RPMI7951 (cell line): ENCODE measurements at places on chromosomes 5 and 9.

DNA sequence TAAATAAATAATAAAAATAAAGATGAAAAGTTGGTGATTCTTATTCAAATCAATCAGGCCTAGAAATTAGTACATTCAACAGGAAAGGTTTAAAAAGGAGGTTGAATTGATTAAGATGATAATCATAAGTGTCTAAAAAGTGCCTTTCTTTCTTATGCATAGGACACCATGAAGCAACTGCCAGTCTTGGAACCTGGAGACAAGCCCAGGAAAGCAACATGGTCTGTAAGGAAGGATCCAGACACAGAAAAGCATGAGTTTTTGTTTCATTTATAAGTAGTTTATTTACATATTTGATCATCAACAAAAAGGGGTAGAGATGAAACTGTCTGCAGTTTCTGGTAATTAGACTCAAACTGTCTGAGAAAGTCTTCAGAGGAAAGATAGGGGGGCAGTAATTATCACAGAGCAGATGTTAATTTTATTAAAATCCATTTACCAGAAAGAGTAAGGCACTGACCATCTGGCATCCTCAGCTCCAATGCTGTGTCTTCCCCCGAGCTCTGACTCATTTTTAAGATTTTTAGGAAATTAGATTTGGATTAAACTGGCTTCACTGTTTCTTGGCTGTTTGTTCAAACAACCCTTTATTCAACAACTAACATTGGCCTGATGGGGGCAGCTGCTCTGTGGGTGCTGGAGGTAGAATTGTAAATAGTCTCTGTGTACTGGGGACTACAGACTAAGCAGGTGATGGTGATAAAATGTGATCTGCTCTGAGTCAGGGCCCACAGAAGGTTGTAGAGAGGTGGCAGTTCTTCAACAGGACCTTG is 2.7 kb downstream of the RABEPK start:
- DNase-seq: no peak

GRCh38 chr5:34511063-34511462 is 145.1 kb upstream of the RAI14 start:
- no peak for DNase-seq

GRCh38 chr9:38338342-38339018 is 54.0 kb upstream of the ALDH1B1 start:
- DNase-seq: no peak

GRCh38 chr9:134025606-134026541 is 593 bp downstream of the BRD3OS start:
- peak; percentile 36 for DNase-seq

- DNase-seq: no peak
Observed at GRCh38 chr5:123028222-123028621, 8.3 kb downstream of the PPIC start.

DNA sequence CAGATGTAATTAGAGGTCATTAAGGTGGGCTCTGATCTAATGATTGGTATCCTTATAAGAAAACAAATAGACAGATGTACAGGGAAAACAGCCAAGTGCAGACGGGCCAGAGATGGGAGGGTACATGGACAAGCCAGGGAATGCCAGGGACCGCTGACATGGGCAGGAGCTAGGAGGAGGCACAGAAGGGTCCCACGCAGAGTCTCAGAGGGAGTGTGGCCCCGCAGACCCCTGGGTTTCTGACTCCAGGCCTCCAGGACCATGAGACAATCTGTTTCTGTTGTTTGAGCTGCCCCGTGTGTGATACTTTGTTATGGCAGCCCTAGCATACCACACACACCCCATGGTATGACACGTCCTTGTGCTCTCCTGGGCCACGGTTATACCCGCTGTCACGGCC is 29.1 kb downstream of the GADD45G start:
- no peak for DNase-seq

DNA sequence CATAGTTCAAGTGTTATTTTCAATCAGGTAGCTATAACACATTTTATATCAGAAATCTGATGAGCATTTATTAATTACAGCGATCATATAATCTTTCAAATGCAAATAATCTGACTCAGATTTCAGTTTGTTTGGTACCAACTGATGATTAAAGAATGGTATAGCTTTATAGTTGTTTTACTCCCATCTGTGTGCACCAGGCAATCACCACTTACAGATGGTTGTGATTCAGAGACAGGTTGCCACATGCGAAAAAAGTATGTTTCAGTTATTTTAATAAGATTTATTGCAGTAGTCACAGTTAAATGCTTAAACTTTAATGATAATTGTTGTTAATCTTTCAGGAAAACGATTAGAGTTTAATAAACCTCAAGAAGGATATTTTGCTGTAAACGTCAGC is 155.1 kb upstream of the ARRDC3 start:
- no peak for DNase-seq

- DNase-seq: peak; percentile 0
Observed at GRCh38 chr9:74645007-74645639, 148.0 kb downstream of the RORB start.

DNA sequence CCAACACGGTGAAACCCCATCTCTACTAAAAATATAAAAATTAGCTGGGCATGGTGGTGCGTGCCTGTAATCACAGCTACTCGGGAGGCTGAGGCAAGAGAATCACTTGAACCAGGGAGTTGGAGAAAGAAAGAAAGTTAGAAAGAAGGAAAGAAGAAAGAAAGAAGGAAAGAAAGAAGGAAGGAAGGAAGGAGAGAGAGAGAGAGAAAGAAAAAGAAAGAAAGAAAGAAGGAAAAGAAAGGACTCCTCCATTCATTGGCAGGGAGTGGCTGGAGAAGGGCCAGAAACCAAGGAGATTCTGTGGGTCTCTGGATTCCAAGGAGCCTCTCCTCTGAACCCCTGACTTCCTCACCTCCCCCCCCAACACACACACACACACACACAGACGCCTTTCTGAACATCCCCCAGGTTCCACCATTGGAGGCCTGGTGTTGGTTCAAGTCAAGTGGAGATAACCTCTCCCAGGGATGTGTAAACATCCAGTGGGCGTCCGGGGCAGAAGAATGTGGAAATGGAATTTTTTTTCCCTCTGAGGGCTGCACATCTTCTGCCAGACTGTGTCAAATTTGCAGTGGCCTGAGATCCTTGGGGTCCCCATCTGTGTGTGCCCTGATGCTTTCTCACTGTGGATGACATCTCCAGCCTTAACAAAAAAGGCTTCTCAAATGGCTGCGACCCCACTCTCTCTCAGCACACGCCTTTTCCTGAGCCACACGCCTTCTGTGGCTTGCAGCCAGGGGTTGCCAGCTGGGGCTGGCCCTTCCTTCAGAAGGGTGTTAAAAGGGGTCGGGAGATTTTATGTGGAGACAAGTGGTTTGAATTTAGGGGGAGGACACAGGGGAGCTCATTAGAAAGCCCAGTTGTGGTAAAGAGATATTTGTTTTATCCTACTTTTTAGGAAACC is 109.3 kb upstream of the HAND1 start:
- no peak for DNase-seq

- DNase-seq: no peak
Observed at GRCh38 chr5:51387884-51388275, 4.6 kb downstream of the ISL1 start.

DNA sequence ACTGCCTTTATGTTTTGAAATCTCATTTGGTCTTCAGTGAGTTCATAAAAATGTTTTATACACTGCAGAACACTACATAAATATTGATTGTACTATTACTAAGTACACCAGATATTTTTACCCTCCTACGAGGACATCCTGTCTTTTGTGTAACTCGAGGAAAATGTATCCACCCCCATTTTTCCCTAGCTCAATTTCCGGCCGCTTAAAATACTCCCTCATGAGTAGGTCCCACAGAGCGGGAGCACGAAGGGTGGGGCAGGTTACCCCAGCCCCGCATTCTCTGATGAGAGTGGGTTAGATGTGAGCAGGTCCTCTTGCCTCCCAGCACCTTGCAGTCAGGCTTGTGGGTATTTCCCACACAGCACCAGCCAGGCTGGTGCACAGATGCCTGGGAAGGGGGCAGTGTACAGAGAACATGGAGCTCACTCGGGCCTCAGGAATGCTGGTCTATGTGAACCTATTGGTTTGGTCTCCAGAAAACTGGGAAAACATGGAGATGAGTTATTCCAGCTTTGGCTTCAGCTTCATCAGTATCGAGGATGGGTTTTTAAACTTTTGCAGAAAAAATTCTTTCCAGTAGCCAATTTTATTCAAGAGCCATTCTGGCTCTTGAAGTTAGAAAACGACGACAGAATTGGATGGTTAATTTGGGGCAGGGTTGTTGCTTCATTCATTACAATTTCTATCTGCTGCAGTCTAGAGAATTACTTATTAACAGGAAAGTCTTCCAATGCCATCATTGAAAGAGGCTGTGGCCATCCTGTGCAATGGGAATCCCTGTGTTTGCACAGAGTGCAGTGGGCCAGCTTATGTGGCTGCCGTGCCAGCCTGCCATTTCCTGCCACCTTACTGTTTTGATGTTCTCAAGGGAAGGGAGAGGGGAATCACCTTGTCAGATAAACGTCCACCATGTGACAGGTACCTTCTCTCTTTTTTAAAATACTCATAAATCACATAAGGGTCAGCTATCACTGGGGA is 73.2 kb downstream of the WDR41 start:
- DNase-seq: no peak

GRCh38 chr5:76548525-76549229 is 74.5 kb downstream of the F2RL2 start:
- DNase-seq: no peak

GRCh38 chr9:121424024-121424432 is 54.0 kb upstream of the STOM start:
- no peak for DNase-seq

GRCh38 chr5:81161012-81161601 is 72.0 kb upstream of the CKMT2 start:
- no peak for DNase-seq

GRCh38 chr5:157486861-157487260 is 26.8 kb downstream of the NIPAL4 start:
- DNase-seq: no peak

- no peak for DNase-seq
Observed at GRCh38 chr9:76032038-76032796, 141.7 kb downstream of the PCSK5 start.
